Stimulated activated CD4-positive, alpha-beta T cell treated with anti-CD3 and anti-CD28 coated beads, Interleukin-15, amount 100 ng/mL, for 24 hours (primary cell): ENCODE measurements at places on chromosomes 5 and 9.

- DNase-seq = no peak
These were observed 85.9 kb upstream of the SIMC1 start for GRCh38 chr5:176152191-176152929.

DNA sequence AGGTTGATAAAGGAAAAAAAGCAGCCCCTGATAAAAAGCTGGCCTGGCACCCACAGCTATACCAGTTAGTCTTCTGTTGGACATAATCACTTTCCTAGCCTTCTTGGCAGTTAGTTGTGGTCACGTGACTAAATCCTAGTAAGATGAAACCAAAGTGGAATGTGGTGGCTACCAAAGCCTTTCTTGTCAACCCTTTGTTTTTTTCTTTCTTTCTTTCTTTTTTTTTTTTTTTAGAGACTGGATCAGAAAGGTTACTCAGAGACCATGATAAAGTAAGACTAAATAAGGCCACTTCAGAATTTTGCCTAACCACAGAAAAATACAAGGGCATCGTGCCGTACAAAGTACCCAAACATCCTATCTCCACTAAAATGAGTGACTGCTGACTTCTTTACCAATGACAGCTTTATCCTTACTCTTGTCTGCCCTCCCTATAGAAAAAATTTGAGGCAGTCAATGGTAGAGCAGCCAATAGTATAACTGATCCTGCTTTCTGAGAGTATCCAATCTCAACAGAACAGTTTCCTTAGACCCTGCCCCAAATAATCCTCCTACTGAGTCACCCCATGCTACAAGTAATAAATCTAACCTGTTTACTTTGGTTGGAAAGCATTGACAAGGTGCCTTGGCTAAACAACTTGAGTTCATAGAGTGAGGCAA, 14.2 kb upstream of the KIF27 start:
- no peak for DNase-seq

DNA sequence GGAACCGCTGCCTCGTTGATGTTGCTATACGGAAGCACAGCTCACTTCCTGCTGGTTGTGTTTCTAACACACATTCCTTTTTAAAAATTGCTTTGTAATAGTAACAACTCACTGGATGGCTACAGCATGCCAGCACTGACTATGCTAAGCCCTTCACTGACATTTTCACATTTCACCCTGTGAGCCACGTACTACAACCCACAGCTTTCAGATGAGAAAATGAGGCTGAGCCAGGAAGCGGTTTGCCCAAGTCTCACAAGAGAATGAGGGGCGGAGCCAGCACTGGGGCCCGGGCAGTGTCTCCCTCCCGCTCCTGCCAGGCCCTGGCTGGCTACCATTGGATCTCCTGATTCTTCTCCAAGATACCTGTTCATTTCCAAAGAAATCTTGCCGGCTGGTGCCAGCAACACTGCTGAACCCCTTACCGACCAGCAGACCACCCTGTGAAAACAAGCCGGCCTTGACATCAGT, 38.3 kb downstream of the FAM78A start:
- DNase-seq = peak; percentile 93

GRCh38 chr5:174101195-174101730, 55.8 kb downstream of the NSG2 start:
- DNase-seq = no peak

DNA sequence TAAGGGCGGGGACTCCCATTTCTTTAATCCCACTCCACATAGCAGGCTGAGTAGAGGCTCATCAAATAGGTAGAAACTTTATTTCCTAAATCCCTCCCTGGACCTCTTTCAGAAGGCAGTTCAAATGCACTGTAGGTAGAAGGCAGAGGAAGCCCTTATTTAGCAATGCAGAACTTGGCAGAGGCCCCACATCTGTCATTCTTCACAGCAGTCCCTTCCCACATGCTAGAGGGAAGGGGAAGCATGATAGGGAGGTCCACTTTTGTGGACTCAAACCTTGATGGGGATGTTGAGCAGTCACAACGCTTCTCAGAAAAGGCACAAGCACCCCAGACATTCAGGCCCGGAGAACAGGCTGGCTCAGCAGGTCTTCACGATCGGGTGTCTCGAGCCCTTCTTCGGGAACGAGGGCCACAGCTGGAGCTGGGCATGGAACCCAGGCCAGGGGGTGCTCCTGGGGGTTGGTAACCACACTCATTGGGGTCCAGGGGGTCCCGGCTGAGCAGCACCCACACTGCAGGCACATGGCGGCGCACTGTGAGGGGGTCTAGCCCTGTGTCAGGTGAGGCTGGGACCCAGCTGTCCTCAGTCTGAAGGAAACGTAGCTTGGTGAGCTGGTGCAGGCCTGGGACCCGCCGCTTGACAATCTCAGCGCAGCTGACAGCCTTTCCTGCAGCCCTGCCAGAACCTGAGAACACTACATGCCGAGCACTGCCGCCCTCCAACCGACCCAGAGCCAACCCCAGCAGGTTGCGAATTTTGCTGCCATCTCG, 1.3 kb downstream of the RPP25L start:
- DNase-seq = no peak

- no peak for DNase-seq
These were observed 18.7 kb upstream of the WDR38 start for GRCh38 chr9:124834591-124834990.

DNA sequence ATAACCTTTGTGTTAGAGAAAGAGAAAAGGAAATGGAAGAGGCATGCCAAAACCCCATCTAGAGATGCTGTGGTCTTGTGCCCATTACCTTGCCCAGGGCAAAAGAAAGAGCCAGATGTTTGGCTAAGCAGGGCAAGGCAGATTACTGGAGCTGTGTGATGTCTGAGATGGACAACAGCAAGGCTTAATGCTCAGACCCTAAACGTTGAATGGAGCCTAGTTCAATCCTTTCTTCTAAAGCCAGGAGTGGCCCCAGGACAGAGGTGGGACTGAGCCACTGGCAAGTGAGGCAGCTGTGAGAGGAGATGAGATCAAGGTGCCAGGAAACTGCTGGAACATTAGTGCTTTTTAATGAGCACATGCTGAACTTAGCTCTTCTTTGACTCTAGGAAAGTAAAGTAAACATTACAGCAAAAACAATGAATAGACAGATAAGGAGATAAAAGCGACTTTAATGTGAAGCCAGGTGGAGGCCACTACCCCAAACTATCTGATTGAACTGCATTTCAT, 143.0 kb upstream of the EGFLAM start:
- DNase-seq = no peak
